Fibroblast of skin of right biceps (primary cell): ENCODE measurements at places on chromosomes 2 and 18.
A peak's percentile ranks its signal among the peaks of the same experiment; 100 is the strongest.

DNA sequence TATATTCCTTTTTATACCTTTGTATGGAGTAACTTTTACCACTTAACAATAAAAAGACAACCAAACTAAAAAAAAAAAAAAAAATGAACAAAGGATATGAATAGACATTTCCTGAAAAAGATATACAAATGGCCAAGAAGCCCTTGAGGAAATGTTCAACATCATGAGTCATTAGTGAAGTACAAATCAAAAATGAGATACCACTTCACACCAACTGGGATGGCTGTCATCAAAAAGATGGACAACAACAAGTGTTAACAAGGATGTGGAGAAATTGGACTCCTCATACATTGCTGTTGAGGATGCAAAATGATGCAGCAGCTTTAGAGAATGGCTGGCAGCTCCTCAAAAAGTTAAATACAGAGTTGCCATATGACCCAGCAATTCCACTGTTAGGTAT, 22.6 kb upstream of the SCYGR2 start:
- DNase-seq, result no peak

GRCh38 chr2:102601730-102602129, 17.6 kb upstream of the SLC9A2 start:
- DNase-seq, result no peak

- no peak for DNase-seq
Observed at GRCh38 chr18:78972930-78973331, 6.7 kb upstream of the SALL3 start.

DNA sequence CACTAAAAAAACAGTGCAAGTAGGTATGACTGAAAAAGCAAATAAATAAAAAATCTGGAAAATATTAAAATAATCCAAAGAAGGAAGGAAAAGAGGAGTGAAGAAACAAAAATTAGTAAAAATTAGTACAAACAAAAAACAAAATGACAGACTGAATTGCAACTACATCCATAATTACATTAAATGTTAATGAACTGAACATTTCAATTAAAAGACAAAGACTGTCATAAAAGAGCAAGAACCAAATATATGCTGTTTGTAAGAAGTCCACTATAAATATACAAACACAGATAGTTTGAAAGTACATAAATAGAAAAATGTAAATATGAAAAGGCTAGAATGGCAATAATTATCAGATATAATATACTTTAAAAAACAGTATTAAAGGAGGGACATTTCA, 267.6 kb downstream of the WDPCP start:
- DNase-seq, result no peak

DNA sequence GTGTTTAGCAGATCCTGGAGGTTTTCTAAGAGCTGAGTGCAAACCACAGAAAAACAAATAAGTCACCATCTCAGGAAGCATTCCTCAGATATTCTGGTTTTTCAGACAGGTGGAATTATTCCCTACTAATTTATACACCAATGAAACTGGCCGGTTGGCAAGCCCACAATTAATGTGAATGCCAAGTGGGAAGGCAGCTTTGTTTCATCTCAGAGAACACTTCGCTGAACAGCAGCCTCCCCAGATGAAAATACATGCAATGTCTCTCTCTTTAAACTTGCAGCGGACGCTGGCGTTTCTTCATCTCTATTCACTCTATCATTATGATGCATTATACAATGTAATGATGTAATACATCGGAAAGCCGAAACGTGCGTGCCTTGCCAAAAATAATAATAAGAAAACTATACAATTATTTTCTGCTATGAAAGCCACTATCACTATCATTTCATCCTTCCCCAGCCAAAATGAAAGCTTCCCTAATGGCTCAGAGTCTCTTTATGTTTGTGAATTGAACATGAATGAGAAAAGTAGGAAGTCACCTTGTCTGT, 649.4 kb downstream of the BCL11A start:
- DNase-seq, result no peak

GRCh38 chr2:147910990-147911473, 66.2 kb downstream of the ACVR2A start:
- peak; percentile 58 for DNase-seq

DNA sequence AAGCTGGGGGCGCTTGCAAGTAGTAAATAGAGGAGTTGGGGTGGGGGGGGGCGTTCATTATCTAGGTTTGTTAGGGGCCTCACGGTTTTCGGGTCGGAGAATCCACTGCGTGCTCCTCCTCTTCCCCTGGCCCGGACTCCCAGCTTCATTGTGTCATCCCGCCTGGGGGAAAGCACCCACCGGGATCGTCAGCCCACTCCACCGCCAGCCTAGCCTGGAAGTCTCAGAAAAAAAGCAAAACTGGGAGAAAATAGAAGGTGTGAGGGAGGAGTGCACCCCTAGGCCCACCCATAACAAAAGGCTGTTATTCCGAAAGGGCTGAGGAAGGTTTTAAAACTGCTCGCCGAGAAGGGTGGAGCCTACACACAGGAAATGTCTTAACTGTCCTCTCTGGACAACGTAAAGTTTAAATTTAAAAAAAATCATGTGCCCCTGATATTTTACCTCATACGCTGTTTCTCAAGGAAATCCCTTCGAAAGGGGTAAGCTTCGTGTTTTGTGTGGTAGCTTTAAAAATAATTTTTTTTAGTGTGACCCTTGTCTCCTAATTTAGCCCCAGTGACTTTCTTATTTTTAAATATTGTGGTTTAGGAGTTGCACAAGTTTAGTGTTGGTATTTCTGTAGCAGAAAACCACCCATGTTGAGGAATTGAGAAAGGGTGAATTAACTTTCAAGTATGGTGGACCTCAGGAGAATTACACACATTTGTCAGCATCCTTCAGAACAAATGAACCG, 104.2 kb downstream of the SPTBN1 start:
- DNase-seq, result peak; percentile 86

GRCh38 chr2:237870126-237870525, 10.7 kb downstream of the RAMP1 start:
- no peak for DNase-seq

DNA sequence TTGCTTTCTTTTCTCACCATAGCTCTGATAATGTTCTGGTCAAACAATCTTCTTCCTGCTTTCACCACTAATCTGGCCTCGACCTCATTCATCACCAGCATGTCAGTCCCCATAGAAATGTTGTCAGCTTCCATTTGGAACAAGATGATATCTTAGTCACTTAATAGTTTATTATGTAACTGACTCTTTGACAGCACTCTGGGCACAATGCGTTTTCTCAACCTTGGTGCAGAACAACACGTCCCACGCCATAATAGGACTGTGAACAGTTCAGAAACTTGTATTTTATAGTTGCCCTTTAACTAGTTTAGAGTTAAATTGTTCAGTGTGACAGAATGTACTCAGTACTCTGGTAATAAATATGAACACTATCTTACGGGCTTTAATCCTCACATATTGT, 106.0 kb downstream of the MC4R start:
- DNase-seq, result no peak

GRCh38 chr2:24785671-24786321, 7.4 kb downstream of the PTRHD1 start:
- no peak for DNase-seq

DNA sequence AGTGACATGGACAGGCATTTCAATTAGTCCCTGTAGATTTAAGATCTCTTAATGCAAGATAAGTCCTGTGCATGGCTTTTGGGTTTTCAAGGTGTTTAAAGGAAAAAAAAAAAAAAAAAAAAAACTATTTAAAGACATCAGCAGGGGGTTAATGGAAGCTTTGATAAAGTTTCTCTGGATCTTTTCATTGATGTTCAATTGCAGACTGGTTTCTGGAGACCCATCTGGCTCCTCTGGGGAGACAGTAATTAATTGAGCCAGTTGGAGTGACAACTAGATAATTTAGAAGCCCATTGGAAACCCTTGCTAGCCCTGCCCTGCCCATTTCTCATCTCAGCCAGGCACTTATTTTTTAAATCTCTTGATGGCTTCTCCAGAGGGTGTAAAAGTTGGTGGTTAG, 98.7 kb downstream of the EPHA4 start:
- no peak for DNase-seq

DNA sequence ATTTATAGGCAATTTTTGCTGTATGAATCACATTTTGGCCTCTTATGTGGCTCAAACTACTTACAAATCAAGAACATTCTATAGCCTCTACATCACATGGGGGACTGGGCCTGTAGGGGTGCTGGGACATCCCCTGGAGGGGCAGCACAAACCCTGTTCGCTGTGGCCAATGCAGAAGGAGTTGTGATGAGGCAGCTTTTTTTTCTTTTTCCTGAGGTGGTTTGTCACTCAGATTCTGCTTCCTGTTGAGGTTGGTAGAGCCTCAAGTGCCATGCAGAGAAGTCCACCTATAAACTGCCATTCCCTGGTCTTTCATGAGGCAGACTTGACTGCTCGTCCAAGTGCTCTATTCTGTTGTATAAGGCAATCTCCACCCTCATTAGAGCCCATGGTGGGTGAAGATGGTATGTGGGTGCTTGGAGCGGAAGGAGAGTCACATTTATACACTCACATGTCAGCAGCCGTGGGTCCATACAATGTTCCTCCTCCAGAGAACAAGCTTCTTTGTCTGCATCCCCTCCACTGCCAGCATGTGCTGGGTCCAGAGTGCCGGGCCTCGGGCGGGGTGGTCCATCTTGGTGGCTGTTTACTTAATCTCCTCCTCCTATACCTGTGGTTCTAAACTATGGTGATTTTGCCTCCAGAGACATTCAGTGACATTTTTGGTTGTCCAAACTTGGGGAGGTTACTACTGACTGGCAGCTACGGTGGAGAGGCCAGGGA, 120.3 kb downstream of the ACOXL start:
- DNase-seq, result no peak

GRCh38 chr2:187552381-187552780, 1.9 kb downstream of the TFPI start:
- no peak for DNase-seq

GRCh38 chr2:100675855-100676254, 113.1 kb downstream of the PDCL3 start:
- no peak for DNase-seq
